Activated T-cell treated with anti-CD3 and anti-CD28 coated beads, Interleukin-2, amount 50 U/mL, for 48 hours (primary cell): ENCODE measurements at places on chromosomes 4 and X.

- no peak for DNase-seq
Measured at GRCh38 chrX:103783196-103783595, 6.6 kb downstream of the PLP1 start.

- DNase-seq, result no peak
Measured at GRCh38 chr4:172838111-172838510, 330.5 kb upstream of the GALNT7 start.

DNA sequence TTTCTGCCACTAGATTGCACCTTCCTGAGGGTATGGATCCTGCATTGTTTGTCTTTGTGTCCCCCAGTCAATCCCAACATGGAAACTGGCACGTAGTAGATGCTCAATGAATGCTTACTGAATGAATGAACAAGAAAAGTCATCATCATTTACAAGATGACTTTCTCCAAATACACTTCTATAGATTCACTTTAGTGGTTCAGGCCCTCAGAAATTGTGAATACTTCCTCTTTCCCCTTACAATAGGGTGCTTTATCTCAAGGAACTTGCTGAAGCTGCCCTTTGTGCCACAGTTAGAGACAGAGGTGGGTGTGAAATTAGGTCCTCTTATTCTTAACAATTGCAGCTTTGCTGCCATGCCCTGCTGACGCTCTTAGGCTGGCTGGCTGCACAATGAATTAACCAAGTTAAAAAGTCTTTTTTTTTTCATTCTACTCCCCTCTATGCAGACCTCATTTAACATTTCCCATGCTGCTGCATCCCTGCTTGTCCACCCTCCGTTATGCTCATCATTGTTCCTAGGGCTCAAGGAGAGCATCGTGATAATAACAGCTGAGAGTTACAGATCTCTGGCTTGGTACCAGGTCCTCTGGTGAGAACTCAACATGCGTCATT, 108.0 kb upstream of the ZNF518B start:
- DNase-seq, result no peak

GRCh38 chr4:176054942-176055341, 10.7 kb upstream of the WDR17 start:
- DNase-seq, result no peak

DNA sequence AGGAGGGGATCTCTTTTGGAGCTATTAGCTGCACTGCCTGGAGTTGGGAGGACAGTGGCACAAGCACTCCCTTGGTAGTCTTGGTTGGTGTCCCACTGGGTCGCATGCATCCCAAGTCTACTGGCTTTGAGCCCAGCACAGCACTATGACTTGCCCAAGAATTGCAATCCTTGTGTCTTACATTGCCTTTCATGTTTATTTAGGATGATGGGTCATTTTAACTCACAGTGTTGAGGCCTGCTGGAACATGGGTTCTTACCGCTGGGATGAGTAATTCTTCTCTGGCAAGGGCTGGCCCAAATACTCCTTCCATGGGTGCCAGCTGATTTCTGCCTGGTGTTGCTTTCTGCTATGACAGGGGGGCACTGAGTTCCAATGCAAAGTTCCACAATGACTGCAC, 185.5 kb downstream of the TEX13C start:
- no peak for DNase-seq

GRCh38 chr4:105146276-105147015, at the start of gene TET2:
Gene TET2, plus strand, starts transcription at chr4:105146876. Its CDS starts 87,067 bp downstream, at chr4:105233943.
- DNase-seq, result peak; percentile 86
